ENCODE measurements at places on chromosomes 3 and 15.

DNA sequence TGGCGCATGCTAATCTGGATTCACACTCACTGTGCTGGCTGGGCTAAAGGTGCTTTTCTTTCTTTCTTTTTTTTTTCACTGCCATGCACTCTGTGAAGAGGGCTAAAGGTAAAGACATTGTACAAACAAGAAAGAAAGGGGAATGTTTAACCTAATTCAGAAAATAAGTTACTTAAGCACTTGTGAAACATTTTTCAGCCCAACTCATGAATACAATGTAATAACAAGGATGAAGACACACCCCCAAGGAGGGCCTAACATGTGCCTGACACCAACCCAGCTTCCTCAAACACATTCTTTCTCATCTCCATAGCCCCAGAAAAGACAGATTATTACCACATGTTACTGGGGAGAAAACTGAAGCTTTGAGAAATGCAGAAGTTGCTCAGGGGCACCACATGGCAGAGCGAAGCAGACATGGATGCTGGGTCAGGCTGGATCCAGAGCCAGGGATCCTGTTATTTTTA lies 5.7 kb downstream of the STIMATE start:
- no peak for DNase-seq

GRCh38 chr15:41827290-41827879 lies 507 bp upstream of the JMJD7 start:
- peak; percentile 13 for DNase-seq

DNA sequence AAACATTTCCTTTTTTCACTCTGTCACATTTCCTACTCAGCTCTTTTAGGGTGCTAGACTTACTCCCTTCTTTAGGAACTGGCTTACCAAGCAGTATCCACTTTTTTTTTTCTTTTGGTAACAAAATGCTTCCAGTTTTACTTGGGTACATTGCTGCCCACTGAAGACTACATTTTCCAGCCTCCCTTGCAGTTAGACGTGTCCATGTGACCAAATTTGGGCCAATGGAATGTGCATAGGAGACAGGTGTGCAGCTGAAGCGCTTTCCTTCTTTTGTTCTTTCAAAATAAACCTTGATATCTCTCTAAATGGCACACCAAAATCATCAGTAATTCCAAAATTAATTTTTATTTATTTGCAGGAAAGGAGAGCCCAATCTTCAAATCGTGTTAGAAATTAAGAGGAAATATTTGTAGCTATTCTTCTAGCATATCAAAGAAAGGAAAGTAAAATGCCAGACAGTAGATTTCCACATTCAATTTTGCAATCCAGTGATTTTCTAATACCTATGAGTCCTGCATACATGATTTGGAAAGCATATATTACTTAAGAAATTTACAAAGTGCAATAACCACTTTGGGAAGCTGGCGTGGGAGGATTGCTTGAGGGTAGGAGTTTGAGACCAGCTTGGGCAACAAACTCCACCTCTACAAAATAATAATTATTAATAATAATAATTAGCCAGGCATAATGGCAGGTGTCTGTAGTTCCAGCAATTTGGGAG lies 422.0 kb upstream of the FRG2C start:
- DNase-seq, result no peak

DNA sequence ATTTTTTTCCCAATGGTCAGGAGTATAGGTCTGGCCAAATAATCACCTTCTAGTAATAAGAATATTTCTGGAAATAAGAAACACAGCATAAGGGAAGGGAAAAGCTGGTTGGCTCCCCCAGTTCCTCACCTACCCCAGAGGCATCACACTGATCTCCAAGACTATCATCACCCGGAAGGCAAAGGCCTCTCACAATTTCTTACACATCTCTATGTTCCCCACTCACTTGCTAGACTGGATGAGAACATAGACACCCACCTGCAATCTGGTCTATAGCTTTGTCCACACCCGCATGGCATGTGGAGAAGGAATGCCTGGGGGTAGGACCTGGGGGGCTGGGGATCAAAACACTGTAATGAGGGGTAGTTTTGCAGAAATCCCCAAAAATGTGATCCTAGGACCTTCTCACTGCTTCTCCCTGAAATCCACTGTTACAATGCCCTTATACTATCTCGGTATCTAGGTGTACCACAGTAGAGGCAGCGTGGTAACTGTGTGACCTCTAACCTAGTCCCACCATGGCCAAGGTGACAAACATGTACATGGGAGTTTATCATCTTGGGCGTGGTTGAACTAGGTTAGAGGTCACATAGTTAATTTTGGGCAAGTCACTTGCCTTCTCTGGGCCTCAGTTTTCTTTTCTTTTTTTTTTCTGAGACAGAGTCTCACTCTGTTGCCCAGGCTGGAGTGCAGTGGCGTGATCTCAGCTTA lies 29.5 kb upstream of the NRROS start:
- no peak for DNase-seq

- no peak for DNase-seq
Observed at GRCh38 chr15:85329561-85330422, 50.6 kb upstream of the AKAP13 start.

DNA sequence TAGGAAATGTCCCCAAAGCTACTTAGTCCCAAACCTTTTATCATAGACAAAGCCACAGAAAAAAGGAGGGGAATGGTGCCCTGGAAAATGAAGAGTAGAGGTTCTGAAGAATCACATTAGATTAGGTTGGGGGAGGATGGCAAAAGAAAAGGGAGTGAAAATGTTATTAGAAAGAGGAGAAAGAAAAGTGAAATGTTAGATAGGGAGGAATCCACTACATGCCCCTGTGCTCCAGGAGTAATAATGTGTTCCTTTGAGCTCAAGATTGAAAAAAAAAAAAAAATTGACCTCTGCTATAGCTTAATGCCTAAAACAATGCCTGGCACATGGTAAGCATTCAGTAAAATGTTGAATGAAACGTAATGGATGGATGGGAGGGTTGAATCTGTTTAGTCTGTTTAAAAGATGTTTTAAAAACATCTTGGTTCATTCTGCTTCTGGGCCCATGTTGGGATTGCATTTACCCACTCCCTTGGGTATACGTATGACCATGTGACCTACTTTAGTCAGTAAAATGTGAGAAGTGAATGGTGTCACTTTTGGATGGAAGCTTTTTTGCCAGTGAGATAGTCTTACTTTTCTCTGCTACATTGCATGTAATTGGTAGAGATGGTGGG lies 19.0 kb downstream of the MAPK6 start:
- no peak for DNase-seq

DNA sequence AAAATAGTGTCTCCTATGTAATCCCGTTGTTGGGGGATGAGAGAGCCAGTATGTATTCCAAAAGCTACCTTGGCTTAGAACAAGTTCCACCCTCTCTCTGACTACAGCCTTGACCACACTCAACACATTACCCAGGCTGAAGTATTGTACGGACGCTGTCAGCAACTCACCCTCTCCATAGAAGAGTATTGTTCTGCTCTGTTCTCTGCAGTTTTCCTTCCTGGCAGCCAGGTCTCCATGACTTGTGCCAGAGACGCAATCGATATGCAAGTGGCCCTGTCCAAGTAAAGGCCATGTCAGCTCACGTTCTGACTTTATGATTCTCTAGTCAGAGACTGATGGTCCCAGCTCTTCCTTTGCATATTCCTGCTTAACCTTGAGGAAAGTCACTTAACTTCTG lies 164.1 kb upstream of the SLCO3A1 start:
- DNase-seq, result no peak

GRCh38 chr3:155604126-155604525 lies 140.7 kb downstream of the PLCH1 start:
- no peak for DNase-seq

DNA sequence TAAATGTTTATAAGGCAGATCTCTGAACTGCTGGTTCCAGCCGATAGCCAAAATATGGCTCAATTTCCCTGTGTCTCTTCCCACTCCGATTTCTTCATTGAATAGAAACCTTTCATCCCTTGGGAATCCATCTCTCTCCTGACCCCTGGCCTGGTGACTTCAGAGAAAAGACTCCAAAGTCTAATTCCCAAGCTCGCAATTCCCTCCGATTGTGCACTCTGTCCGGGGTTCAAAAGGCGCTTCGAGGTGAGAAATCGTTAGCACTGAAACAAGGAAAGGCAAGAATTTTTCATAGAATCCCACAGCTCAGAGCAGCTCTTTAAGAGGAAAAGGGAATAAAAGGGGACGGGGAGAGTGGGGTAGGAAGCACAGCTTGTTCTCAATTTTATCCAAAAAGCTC lies 18.4 kb upstream of the RAD18 start:
- DNase-seq, result no peak

- no peak for DNase-seq
Observed at GRCh38 chr3:111739311-111739911, 119.7 kb upstream of the PHLDB2 start.

DNA sequence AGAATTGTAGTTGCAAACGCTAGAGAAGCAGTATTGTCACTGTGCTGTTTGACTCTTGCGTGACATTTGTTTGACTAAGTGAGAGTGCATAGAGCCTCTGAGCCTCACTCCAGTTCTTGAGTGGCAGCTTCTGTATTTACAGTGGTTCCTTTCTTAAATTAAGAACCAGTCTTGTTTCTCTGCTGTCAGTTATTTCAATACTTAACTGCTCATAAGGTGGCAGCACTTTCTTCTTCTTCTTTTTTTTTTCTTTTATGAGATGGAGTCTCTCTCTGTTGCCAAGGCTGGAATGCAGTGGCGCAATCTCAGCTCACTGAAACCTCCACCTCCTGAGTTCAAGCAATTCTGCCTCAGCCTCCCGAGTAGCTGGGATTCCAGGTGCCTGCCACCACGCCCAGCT lies 372.1 kb downstream of the LPP start:
- DNase-seq, result no peak

GRCh38 chr15:64888336-64888735 lies 23.4 kb upstream of the ANKDD1A start:
- no peak for DNase-seq

DNA sequence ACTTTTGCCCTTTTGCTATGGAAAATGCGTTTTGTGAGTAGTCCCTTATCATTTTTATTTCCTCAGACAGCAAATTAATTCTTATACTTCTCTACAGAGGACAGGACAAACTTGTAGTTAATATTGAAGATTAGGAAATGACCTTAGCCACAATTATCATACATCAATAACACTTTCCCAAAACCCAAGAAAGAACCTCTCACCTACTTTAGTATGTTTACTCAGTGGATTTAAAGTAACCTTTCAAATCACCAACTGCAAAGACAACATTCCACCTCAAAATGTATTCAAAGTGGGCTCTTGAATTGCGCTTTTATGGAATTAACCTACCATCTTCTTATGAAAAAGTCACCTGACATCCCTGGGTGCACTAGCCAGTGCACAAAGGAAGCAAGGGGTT lies 107.3 kb downstream of the PLCH1 start:
- no peak for DNase-seq

DNA sequence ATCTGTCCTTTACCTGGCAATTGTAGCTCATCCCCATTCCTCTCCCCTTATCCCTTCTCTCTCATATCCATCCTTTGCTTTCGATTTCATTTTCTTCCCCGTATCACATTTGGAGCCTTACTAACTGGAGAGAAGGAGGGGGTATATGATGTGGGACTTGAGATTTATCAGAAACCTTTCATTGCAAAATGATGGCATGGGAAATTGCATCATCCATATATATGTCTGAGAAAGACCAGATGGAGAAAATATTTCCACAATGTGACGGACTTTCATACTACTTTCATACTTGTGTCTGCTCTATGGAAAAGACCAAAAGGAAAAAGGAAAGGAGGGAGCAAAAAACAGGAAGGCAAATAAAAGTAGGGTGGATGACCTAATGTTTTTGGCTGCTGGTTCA lies 675.2 kb downstream of the AGBL1 start:
- DNase-seq, result no peak

DNA sequence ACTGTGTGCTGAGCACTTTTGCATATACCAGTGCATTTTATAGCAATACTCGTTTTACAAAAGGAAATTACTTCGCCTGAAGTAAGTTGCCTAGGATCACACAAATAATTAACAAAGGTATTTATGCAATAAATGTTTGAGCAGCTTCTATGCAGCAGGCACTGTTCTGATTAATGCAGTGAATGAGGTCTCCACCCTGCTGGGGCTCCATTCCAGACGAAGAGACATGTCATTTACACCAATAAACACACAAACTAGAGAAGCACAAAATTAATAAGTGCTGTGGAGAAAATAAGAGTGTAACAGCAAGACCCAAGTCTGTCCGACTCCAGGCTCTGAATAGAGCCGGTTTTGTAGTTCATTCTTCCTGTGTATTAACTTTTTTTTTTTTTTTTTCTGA lies 17.5 kb downstream of the NOX5 start:
- DNase-seq, result no peak

DNA sequence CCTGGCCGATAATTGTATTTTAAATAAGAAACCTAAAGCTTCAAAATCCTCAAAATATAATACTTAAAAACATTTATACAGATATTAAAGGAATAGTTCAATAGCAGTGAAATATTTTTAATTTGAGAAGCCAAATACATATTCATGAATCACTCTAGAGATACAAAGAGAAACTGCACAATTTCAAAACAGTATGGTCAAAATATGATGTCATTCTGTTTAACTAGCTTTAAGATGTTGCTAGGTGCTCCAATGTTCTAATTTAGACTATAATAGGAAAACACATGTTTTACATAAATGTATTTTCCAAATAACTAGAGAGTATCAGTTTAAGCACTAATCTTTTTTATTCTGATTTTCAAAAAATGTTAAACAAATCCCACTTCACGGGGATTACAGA lies 10.3 kb upstream of the NRROS start:
- no peak for DNase-seq

GRCh38 chr15:72800833-72801481 lies 17.4 kb upstream of the ADPGK start:
- no peak for DNase-seq

- DNase-seq, result no peak
Observed at GRCh38 chr15:79130535-79131130, 40.1 kb upstream of the RASGRF1 start.

DNA sequence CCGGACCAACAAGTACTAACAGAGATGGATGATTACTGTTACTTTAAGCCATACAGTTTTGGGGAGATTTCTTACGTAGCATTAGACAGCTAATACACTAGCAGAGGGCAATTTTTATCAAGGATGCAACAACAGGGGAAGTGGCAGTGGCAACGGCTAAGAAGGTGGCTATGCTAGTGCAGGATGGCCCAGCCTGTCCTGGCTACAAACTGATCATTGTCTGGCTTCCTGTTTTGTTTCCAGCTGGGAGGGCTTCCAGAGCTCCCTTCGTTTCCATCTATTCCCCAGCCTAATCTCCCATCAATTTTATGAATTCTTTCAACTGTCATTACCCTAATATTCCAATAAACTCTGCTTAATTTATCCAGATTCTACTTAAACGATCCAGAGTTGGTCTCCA lies 16.0 kb upstream of the PLA2G4F start:
- DNase-seq, result no peak

DNA sequence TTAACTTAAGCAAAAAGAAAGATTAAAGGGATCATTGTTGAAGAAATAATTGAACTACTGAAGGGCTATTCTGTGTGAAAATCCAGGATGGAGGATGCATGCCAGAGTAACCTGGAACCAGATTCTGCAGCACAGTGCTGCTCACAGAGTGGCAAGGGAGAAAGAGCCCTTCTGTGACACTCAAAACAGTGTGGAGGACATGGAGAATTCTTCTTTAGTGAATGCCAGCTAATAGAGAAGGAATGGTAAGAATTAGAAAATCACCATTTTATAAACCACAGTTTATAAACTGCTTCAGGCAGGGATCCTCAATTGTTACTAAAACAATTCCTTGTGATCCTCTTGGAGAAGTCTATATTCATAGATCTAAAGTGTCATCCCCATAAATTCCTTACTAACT lies 70.4 kb upstream of the ARHGEF26 start:
- DNase-seq, result no peak

Data from stimulated activated CD8-positive, alpha-beta memory T cell treated with anti-CD3 and anti-CD28 coated beads, Interleukin-12 subunit alpha, Interleukin-12 subunit beta, amount 100 ng/mL, for 4 hours (primary cell).